ENCODE measurements at places on chromosomes 12 and 14. TPM values are rescaled to one million over a fixed set of nuclear protein-coding genes. Genes with fewer than 3 reads are reported as not detected.

DNA sequence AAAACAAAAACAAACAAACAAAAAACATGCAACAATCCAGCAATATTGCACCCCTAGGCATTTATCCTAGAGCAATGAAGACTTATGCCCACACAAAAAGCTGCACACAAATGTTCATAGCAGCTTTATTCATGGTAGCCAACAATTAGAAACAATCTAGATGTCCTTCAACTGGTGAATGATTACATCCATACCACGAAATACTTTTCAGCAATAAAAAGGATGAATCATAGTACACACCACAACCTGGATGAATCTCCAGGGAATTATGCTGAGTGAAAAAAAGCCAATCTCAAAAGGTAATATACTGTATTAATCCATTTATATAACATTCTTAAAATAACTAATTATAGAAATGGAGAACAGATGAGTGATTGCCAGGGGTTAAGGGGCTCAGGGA lies 14.5 kb upstream of the GPR162 start:
- DNase-seq = no peak

DNA sequence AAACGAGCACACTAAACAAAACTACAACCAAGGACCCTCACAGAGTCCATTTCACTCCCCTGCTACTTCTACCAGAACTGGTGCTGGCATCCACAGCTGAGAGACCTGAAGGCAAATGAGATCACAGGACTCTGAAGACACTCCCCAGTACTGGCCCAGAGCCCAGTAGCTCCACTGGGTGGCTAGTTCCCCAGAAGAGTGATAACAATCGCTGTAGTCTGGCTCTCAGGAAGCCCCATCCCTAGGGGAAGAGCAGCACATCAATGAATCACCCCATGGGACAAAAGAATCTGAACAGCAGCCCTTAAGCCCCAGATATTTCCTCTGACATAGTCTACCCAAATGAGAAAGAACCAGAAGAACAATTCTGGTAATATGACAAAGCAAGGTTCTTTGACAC lies 190.7 kb upstream of the BMP4 start:
- no peak for DNase-seq

- peak; percentile 79 for DNase-seq
Measured at GRCh38 chr14:68471029-68471963, 321.6 kb downstream of the ZFP36L1 start.

Gene SMIM41
- 0.12 TPM for polyA plus RNA-seq

DNA sequence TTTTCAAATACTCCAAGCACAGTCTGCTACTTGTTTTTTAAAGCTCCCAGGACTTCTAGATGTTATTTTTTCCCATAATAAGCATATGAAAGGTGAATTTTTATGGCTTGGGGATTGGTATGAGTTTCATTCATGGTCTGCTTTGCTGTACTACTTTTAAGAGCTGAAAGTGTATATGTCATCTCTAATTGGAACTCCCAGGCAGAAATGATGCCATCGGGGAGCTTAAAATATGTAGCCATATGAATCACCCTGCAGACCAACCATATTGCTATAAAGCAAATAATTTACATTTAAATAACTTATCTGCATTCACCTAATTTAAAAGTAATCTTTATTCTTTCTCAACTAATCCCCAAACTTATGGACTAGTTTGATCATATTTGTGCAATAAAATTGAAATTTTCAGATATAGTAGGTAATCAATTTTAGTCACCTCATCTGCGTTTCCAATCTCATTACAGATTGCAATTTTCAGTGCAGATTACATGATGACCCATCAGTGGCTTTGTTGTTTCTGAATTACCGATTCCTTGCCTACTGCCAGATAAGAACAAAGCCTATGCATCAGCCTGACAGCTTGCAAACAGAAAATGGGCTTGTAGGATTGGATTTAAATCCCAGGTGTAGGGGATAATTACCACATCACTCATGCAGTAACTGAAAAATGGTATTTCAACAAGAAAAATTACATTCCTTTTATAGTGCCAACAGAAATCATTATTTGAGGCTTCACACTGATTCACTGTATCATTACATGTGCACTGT lies 689.4 kb downstream of the NOVA1 start:
- DNase-seq = no peak

Gene B4GALNT3
- polyA plus RNA-seq = 0.25 TPM

Measured in B cell (primary cell).